Right ventricle myocardium superior (tissue), 1 donor: ENCODE measurements at places on chromosomes 1 and 21.

DNA sequence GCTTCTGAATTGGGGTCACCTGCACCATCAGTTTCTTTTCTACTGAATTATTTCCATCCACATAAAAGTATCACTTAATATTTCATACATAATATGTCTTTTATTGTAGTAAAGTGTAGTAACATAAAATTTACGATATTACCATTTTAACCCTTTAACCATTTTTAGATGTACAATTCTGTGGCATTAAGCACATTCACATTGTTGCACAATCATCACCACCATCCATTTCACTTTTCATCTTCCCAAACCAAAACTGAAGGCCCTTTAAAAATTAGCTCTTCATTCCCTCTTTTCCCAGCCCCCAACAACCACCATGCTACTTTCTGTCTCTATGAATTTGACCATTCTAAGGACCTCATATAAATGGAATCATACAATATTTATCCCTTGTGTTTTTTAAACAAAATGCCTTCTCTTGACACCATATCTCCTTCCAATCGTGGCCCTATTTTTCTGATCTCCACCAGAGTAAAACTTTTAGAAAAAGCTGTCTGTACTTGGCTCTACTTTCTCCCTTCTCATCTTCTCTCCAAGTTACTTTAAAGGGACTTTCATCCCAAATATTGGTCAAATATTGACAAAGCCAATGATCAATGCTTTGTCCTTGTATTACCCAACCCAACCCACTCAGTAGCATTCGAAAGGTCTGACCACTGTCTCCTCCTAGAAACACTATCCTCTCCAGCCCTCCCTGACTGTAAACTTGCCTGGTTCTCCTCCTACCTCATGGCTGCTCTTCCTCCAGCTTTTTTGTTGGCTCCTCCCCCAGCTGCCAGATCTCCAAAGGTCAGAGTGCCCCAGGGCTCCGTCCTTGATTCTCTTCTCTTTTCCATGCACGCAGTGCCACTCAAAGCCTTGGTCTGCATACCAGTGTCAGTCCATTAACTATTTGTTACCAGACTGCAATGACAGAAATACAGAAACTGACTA is 44.7 kb downstream of the SLC30A10 start:
- no peak for DNase-seq

DNA sequence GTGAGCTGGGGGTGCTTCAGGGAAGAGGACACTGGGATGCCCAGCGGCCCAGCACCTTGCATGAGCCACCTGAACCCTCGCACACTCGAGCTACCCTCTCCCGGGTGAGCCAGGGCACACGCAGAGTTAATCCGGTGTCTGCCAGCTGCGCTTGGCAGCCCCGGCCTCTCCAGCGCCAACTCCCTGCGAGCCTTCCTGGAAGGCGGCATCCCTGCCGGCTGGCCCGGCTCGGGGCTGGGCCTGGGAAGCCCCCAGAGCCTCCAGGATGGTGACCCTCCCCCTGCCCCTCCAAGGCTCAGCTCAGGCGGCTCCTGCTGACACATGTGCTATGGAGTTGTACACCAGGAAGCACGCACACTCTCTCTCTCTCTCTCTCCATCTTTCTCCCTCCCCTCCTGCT is 48.7 kb downstream of the RAP1GAP start:
- no peak for DNase-seq

GRCh38 chr1:7430691-7431090 is 340.4 kb upstream of the VAMP3 start:
- no peak for DNase-seq

DNA sequence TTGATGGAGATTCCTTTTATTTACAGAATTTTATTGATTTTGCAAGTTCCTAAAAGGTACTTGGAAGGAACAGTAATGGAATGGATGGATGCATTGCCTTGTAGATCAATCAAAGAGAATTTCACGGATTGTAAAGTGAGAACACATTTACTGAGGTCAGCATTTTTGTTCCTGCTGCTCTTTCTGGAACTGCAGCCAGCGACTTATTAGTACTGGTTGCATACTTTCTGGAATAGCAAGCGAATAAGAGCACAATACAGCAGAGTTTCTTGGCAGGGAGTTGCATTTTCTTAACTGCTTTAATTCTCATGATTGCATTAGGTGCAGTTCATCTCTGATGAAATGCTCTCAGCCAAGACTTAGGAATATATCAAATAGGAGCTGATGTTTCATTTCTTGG is 106.1 kb upstream of the CHODL start:
- DNase-seq: no peak

DNA sequence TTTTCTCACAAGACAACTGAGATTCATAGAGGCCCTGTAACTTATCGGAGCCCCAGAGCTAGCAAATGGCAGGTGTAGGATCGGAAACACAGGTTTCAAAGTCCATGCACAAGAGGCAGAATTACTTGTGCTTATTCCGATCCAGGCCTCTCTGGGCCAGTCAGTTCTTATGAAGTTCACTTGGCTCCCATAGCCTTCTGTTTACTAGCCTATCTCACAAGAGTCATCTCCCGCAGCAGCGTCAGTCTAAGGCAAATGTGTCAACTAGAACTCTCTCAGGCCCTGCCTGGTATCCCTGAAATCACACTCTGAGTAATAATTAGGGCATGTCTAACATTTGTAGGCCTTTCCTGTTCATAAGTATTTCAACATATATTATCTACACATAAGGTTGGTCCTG is 43.3 kb downstream of the PHC2 start:
- DNase-seq: no peak

GRCh38 chr1:219991919-219992318 is 54.4 kb downstream of the EPRS1 start:
- no peak for DNase-seq
